ENCODE measurements at places on chromosomes 13 and 19. TPM values are rescaled to one million over a fixed set of nuclear protein-coding genes. Genes with fewer than 3 reads are reported as not detected.

The PGLYRP1 gene
- not detected for total RNA-seq

GRCh38 chr19:50745221-50745620 is 22.1 kb downstream of the CLEC11A start:
- no peak for ATAC-seq

The IFNL1 gene
- total RNA-seq, result 0.42 TPM

DNA sequence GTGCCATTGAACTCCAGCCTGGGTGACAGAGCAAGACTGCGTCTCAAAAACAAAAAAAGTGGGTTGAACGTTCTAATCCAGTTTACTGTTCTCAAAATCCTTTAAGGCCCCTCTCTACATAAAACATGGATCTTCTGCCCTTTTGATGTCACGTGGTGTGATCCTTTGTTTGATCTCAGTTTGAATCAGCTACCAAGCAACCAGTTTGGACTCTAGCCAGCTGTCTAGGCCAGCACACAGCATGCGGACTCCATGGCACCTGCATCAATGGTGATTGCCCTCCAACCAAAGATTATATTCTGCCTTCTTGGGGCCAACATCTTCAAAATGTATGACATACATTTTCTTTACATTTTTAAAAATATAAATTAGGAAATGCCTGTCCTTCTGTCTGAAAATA is 365.4 kb downstream of the NDFIP2 start:
- ATAC-seq, result no peak

The SBK3 gene
- total RNA-seq, result not detected

DNA sequence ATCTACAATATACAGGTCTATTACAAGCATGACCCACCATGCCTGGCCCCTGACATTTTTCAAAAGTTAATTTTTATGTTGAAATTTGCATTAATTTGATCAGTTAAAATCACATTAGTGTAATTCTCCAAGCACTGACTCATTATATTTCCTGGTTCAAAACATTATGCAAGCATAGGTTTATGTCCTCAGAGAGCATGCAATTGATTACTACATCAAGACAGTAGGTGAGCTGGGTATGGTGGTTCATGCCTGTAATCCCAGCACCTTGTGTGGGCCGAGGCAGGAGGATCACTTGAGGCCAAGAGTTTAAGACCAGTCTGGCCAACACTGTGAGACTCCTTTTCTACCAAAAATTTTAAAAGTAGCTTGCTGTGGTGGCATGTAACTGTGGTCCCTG is 248.8 kb upstream of the KLHL1 start:
- ATAC-seq, result no peak

DNA sequence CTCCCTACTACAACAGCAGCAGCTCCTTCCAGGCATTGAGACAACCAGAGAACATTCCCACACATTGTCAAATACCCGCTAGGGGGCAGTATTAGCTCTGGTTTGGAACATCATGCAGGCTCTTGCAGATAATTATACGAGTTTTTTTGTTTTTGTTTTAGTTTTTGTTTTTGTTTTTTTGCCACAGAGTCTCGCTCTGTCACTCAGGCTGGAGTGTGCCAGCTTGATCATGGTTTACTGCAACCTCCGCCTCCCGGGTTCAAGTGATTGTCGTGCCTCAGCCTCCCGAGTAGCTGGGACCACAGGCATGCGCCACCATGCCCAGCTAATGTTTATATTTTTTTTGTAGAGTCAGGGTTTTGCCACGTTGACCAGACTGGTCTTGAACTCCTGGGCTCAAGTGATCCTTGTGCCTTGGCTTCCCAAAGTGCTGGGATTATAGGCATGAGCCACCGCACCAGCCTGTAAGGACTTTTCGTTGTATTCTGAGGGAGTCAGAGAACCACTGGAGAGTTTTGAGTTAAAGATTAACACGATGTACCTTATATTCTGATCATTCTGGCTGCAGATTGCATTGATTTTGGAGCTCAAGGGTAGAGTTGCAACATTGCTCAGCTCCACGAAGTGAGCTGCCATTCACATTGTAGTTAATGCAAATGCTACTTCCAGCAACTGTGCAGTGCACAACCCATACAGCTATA is 41.7 kb upstream of the CEACAM20 start:
- peak; percentile 56 for ATAC-seq

GRCh38 chr13:108154421-108154858 is 60.9 kb downstream of the LIG4 start:
- no peak for ATAC-seq
